ENCODE measurements at places on chromosomes 12 and 14. TPM values are rescaled to one million over a fixed set of nuclear protein-coding genes. Genes with fewer than 3 reads are reported as not detected.

- DNase-seq = peak; percentile 55
Observed at GRCh38 chr14:55354500-55354899, 57.1 kb downstream of the ATG14 start.

NINJ2 gene
- 2.9 TPM for total RNA-seq

MYO1A gene
- not detected for total RNA-seq

GRCh38 chr14:80080601-80081000 lies 130.7 kb downstream of the DIO2 start:
- DNase-seq = no peak

DNA sequence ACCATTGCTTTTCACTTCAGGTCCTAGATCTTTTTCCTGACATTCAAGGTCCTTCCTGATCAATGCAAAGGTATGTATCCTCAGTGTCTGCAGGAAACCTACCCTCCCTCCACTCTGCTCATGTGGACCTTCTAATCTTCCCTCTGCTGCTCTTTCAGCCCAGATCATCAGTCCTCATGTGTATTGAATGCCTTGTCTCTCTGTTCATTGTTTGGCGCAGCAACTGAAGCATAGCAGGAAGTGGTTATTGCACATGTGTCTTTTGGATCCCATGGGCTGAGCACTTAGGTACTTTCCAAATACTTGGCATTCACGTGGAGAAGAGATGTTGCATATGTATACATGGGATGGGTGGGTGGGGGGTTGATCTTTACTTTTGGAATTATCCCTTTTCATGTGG lies 4.3 kb upstream of the NIN start:
- DNase-seq = no peak

DNA sequence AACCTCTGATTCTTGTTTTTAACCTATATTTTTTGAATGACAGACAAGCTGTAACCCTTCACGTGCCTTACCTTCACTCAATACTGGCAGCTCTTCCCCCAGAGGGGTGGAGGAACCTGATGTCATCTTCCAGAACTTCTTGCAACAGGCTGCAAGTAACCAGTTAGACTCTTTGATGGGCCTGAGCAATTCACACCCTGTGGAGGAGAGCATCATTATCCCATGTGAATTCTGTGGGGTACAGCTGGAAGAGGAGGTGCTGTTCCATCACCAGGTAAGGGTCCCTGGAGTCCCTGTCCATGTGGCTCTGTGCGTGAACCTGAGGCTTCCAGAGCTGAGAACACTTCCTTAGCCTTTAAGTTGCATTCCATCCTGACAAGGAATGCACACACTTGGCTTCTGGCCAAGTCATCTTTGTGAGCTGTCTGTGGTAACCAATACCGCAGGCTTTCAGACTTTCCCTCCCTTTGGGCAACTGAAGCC lies 22.7 kb downstream of the TRAFD1 start:
- no peak for DNase-seq

CRIP2 gene
- 88.0 TPM for total RNA-seq

HRK gene
- 0.41 TPM for total RNA-seq

DNA sequence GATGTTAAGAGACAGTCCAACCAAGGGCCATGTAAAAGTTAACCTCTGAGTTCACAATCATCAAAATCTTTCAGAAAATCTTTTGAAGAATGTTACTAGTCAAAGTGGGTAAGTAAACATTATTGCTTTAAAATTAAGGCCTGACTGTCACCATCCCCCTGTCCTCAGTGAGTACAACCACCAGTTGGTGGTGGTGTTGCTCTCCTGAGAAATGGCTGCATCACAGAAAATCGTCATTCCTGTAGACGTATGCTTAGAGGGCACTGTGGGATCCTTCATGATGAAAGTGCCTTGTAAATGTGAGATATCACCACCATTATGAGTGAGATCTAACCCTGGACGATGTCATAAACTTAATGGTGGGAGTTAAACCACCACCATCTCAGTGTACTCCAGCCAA lies 451.2 kb downstream of the RPS29 start:
- no peak for DNase-seq

- DNase-seq = no peak
Observed at GRCh38 chr12:48280572-48280971, 70.1 kb downstream of the ZNF641 start.

ANKRD33 gene
- not detected for total RNA-seq

TAS2R8 gene
- under 0.01 TPM for total RNA-seq

PLXNC1 gene
- total RNA-seq = 81.1 TPM

POLE gene
- total RNA-seq = 26.9 TPM

GLT1D1 gene
- total RNA-seq = 11.0 TPM

- DNase-seq = no peak
Observed at GRCh38 chr14:74574706-74575105, 37.3 kb downstream of the LTBP2 start.
